ENCODE measurements at places on chromosomes 5 and 9.

- no peak for DNase-seq
Measured at GRCh38 chr5:31751610-31752009, 112.7 kb downstream of the PDZD2 start.

- DNase-seq: no peak
Measured at GRCh38 chr5:119291877-119292276, 63.9 kb upstream of the TNFAIP8 start.

GRCh38 chr9:120913647-120914264 is 12.8 kb downstream of the TRAF1 start:
- no peak for DNase-seq

DNA sequence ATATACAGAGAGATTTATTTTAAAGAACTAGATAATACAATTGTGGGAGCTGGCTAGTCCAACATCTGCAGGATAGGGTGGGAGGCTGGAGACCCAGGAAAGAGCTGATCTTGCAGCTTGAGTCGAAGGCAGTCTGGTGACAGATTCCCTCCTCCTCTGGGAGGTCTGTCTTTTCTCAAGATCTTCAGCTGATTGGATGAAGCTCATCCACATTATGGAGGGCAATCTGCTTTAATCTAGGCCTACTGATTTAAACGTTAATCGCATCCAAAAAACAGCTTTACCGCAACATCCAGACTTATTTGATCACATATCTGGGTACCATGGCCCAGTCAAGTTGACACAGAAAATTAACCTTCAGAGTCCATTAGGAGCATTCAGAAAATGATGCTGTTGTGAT is 168.1 kb downstream of the ATPSCKMT start:
- DNase-seq: no peak

- no peak for DNase-seq
Measured at GRCh38 chr9:110330484-110331105, 7.1 kb downstream of the TXNDC8 start.

DNA sequence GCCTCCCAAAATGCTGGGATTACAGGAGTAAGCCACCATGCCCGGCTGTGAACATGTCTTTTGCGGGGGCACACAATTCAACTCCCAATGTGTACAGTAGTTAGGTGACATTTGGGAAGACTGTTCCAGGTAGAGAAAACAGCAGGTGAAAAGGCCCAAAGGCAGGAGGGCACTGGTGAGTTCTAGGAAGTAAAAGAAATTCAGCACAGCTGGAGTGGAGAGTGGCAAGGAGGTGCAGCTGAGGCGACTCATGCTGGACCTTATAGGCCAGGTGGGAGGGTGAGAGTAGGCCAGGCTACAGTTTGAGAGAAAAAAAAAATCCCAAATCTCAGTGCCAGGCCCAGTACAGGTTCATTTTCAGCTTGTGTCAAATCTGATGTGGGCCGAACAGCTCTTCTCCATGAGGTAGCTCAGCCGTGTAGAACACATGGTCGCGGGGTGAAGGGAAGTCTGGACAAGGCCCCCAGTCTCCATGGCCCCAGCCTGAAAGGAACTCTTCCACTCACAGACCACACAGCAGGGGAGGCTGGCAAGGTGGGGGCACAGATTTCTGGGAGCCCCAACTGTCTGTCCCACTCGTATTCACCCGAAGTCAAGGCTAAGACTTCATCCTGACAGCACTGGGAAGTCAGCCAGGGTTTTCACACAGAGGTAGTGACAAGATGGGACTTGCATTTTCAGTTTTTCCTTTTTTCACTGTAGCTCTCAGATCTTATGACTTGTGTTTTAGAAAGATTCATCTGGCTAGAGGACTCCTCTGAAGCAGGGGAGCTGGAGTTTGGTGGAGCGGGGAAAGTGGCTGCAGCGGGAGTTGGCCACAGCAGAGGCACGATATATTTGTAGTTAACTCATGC is 4.5 kb upstream of the HNRNPAB start:
- DNase-seq: no peak

- DNase-seq: no peak
Measured at GRCh38 chr5:74328221-74328630, 312.3 kb downstream of the ENC1 start.

- no peak for DNase-seq
Measured at GRCh38 chr9:2473681-2474080, 147.9 kb upstream of the VLDLR start.

DNA sequence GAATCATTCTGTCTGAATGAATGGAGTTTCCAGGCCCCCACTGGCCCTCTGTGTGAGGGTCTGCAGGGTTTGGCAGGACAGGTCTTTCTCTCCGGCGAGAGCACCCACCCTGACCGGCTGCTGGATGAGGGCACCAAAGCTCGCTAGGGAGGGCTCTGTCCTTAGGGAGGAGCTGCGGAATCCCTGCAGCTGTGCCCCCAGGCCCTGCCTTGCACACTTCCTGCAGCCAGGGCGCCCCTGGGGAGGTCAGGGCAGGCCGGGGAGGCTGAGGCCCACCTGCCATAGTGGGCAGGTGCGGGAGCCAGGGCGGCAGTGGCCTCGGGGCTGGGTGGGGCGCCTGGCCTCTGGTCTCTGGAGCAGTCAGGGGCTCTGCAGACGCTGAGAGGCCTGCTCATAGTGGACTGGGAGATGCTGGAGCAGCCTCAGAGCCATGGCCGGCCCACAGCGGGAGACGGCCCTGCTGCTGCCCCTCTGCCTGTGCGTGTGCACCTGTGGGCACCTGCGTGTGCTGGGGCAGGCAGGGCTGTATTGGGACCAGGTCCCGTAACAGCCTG is 36.1 kb downstream of the EXOC3 start:
- DNase-seq: no peak

GRCh38 chr5:144187699-144188294 is 17.1 kb downstream of the KCTD16 start:
- peak; percentile 88 for DNase-seq

- DNase-seq: no peak
Measured at GRCh38 chr9:5864446-5864845, 26.2 kb upstream of the MLANA start.

- DNase-seq: no peak
Measured at GRCh38 chr5:171295801-171296200, 13.2 kb upstream of the TLX3 start.

GRCh38 chr9:124251605-124252378 is 6.0 kb upstream of the NEK6 start:
- no peak for DNase-seq

DNA sequence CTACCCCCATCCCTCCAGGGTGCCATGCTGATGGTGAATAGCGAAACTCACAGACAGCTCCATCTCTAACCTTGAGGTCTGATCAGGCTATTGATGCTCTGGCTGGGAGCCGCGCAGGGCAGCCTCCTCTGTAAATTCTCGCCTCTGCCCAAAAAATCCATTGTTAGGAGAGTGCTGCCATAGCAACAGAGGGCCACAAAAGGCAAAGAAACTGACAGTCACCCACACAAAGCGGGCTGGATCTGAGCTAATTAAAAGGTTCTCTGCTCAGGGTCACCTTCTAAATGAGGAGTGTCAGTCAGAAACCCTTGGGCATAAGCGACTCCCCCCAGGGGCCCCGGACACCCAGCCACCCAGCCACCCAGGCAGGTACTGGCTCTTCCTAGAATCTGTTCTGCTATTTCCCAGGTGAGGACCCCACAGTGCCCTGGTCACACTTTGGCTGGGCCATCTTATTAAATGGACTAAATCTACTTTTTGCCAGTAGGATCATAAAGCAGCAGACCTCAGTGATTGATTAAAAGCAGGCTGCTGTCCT is 126.7 kb downstream of the MED10 start:
- DNase-seq: no peak

DNA sequence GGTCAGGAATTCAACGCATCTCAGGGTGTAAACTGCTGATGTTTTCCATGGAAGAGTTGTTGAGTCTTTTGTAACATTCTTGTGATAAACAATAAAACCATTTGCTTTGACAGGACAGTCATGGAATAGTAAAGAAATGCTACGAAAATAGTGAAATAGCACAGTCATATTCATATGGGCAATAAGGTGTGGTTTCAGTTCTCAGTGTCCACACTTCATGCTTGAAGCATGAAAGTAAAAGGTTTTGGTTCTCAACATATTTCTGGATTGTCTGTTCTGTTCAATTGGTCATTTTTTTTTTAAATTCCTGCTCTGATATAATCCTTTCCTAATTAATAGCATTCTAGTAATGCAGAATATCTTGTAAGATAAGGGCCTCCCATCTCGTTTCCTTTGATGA is 467.6 kb upstream of the ZNF608 start:
- DNase-seq: no peak

GRCh38 chr9:116015855-116016254 is 137.7 kb upstream of the PAPPA start:
- no peak for DNase-seq

- no peak for DNase-seq
Measured at GRCh38 chr9:95107976-95108375, 209.5 kb downstream of the FANCC start.

GRCh38 chr9:121266906-121267650 is 884 bp upstream of the GSN start:
- DNase-seq: no peak

DNA sequence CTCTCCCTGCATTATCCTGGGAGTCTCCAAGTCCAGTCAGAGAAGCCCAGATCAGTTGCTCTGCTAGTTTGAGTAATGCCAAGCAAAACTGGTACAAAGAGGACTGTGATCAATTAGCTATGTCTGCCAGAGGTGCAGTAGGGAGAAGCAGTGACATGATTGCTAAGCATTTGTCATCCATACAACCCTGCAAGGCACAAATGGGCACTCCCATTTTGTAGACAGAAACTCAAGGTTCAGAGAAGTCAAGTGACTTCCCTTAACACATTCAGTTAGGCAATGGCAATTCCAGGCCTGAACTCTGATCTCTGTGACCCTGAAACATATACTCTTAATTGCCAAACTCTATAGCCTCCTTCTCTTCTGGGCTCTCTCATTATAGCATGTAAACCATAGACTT is 34.0 kb downstream of the NDST1 start:
- DNase-seq: no peak

GRCh38 chr5:75381456-75381855 is 44.4 kb downstream of the HMGCR start:
- no peak for DNase-seq

DNA sequence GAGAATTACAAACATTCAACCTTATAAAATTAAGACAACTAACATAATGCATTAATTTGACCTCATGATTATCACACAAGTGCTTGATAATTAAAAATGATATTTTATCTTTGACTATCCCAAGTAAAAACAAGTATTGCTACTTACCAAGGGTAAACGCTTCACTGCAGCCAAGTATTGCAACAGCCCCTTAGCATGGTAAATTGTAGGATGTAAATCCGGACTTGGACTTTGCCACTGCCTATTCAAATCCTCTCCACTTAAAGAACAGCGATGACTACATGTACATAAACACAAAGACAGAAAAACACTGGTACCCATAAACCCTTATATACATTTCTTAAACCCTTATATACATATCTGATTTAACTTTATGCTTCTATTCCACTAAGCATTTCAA is 155.1 kb downstream of the AGTPBP1 start:
- no peak for DNase-seq

DNA sequence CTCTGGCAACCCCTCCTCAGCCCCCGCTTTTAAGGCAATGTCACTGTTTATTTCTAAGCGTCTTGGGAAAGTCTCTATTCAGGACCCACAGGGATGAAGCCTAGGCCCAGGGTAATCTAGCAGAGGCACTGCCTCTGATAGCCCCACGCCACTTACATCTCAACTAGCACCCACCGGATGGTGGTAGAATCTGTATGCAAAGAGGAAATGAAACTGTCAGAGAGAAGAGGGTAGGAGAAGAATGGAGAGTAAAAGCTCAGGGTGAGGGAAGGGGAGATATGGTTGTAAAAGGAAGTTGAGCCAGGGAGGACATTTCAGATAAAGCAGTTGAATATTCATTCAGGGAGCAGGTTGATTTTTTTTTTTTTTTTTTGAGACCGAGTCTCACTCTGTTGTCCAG is 3.0 kb downstream of the FRRS1L start:
- DNase-seq: no peak

DNA sequence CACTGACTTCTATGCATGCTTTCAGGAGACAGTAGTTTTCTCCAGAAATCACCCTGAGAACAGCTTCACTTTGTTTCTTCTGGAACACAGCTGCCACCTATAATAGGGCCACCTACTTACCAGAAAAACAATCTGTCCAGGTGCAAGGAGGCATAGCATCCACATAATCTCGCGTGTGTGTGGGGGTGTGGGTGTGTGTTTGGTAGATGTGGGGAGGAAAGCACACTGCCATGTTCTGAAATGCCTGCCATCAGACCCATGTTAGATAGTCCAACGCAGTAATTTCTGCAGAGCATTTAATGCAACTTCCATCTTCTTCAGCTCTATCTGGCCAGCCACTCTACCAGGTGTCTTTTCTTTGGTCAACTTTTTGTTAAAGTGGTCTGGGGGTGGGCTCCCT is 102.9 kb downstream of the ACER2 start:
- DNase-seq: no peak

GRCh38 chr9:91384954-91385353 is 23.2 kb upstream of the AUH start:
- DNase-seq: no peak

DNA sequence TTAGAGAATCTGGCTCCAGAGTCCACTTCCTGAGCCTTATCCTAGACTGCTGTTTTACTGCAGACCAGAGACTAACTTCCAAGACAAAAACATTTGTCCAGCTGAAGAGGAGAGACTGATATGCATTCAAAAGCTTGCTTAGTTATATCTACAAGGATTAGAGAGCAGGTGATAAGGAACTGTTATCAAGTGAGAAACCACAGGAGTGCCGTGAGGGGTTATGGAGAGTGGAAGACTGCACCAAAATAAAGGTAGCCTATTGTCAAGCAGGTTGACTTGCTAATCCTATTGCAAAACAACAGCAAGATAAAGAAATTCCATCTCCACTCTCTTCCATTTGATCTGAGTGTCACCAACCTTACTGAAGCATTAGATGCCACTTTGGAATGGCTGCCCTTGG is 139.1 kb downstream of the SCAMP1 start:
- no peak for DNase-seq

GRCh38 chr5:88892669-88893068 is 9.7 kb upstream of the MEF2C start:
- no peak for DNase-seq

DNA sequence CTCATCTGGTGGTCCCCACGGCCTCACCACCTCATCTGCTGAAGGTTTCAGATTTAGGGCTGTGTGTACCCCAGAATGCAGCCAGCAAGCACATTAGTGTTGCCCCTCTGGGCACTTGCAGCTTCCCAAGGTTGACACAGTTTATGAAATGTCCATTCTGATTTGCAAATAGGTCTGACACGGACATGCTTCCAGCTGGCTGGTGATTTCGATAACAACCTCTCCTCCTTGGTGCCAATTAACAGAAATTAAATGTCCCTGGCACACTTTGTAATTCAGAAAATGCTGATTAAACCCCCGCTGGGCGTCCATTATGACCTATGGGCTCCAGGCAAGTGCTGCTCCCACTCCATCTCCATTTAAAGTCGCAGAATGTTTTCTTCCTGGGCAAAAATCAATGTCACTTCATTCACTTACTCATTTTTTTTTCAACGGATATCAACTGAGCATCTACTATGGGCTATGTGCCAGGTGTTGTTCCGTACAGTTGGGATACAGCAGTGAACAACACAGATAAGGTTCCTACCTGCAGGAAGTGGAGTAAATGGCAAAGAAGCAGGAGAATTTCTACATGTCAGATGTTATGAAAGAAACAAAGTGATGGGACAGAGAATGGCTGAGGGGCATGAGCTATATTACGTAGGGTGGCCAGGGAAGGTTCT is 32.0 kb downstream of the PLAC8L1 start:
- no peak for DNase-seq

- no peak for DNase-seq
Measured at GRCh38 chr5:110362261-110362660, 364.2 kb downstream of the TMEM232 start.

- DNase-seq: no peak
Measured at GRCh38 chr5:66974256-66974655, 222.3 kb downstream of the CD180 start.

GRCh38 chr5:58776559-58776958 is 193.7 kb downstream of the RAB3C start:
- no peak for DNase-seq
